ENCODE measurements at places on chromosomes 7 and 10.

- DNase-seq, result no peak
Measured at GRCh38 chr7:106193661-106194060, 81.5 kb upstream of the SYPL1 start.

DNA sequence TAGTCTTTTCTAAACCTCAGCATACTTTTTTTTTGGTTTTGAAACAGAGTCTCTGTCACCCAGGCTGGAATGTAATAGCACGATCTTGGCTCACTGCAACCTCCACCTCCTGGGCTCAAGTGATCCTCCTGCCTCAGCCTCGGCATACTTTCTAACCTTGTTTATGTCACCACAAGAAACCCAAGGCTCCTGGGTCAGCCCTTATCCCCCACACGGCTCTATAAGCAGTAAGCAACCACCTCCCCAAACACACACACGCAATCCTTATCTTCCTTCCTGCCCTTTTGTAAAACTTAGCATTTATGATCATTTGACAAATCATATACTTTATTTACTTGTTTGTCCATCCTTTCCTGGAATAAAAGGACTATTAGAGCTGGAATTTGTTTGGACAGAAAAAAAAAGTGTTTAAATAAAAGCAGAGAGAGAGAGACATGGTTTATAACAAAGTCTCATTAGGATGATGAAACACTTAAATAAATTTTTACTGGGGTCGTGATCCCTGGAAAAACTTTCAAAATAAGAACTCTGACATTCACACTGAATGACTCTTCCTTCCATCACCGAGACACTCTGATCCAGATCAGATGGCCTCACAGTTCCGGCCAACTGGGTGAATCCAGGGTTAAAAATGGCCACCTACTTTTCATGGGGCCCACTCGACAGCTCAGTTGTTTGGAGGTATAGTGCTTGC is 72.7 kb upstream of the PIK3CG start:
- no peak for DNase-seq

- no peak for DNase-seq
Measured at GRCh38 chr7:16657656-16658279, 11.8 kb downstream of the BZW2 start.

DNA sequence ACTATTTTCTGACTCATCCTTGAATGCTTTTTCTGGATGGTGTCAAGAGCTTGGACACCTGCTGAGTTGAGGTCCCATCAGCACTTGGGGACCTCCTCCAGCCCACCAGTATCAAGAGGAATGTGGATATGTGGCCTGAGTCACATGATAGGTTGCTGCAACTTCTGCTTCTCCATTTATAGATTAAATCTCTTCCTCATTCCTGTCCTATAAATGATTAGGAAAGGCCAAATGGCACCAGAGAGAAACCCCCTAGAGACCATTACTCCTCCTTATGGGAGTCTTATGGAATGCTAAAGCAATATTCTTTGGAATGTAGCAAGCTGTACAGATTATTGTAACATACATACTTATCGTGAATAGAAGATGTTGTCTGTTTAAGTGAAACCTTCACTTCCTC is 85.6 kb downstream of the NEUROD6 start:
- DNase-seq, result no peak

GRCh38 chr10:131311661-131312477 is at the start of gene TCERG1L:
TCERG1L (minus strand) TSS chr10:131311721; CDS start chr10:131311635, 86 bp downstream.
- DNase-seq, result no peak

- no peak for DNase-seq
Measured at GRCh38 chr10:7334642-7334964, 76.2 kb downstream of the SFMBT2 start.

Measured in GM13977 (cell line).